ENCODE measurements at places on chromosomes 16 and 17.

- DNase-seq, result no peak
These were observed 23.3 kb upstream of the ERCC4 start for GRCh38 chr16:13896543-13897182.

- DNase-seq, result no peak
These were observed 319.3 kb downstream of the CPPED1 start for GRCh38 chr16:12484426-12484825.

DNA sequence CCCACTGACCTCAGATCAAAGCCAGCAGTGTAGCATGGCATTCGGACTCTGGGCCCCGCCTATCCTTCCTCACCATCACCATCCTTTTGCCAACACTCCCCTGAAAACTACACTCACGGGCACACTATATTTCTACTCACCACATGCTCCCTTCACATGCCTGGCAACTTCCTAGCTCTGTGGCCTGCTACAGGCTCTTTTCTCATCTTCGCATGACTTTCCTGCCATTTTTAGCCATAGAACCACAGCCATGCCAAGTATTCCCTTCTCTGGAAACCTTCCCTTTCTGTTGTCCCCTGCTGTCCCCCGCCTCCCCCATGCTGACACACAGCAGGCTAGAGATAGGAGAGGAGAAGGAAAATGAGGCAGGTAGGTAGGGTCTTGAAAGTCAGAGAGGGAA is 45.5 kb upstream of the MMP2 start:
- DNase-seq, result no peak

DNA sequence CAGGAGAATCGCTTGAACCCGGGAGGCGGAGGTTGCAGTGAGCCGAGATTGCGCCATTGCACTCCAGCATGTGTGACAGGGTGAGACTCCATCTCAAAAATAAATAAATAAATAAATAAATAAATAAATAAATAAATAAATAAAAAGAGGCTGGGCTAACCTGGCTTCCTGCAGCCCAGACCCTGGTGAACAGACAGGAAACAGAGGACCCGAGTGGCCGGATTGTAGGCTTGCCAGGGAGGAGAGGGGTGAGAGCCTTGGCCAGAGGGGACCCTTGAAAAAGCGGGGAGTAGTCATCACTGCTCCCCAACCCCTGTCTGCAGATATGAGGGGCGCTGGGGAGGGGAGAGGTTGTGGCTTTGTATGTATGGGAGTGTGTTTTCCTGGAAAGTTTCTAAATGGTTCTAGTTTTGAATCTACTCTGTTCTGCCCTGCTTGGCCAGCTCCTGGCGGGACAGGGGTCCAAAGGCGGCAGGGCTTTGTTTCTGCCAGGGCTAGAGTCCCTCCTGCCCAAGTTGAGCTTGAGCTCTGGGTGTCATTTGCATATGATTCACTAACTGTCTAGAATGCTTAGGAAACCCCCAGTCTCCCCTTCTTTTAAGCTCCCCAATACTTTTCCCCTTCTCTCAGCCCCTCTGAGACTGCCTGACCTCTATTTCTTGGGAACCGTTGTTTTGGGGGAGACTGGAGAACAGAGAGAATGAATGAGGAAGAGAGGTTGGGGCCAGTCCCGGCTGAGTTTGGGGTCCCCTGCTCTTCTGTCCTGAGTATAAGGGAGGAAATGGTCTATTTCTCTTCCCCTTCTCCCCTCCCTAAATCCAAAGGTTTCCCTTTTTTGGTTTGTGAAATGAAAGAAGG is 16.4 kb downstream of the RARA start:
- no peak for DNase-seq

DNA sequence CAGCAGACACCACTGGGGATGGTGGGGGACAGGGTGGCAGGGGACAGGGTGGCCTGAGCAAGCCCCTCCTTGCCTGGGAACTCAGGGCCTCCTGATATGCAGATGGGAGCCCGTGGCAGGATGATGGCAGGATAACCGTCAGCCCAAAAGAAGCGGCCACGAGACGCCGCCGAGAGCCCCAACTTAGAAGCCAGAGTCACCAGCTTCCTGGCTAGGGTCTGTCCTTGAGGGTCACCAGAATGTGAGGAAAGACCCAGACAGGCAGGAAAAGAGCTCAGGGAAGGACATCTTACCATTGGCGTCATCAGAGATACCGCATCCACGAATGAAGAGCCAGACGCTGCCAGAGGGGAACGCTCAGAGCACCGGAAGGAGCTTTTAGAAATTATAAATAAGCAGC is 19.4 kb downstream of the RAB40C start:
- no peak for DNase-seq

DNA sequence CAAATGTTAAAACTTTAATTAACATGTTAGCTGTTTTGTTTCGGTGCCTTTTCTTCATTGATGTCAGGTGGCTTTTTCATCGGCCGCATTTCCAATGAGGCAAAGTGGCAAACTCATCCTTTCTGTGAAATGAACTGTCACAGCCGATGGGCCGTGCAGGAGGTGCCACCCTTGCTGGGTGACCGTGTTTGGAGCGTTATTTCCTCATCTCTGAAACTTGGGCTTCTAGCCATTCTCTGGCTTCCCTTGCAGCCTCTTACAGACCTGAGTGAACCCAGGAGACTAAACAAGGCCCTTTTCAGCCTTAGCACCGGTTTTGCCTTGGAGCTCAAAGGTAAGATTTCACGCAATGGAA is 42.2 kb upstream of the PRSS54 start:
- DNase-seq, result no peak

DNA sequence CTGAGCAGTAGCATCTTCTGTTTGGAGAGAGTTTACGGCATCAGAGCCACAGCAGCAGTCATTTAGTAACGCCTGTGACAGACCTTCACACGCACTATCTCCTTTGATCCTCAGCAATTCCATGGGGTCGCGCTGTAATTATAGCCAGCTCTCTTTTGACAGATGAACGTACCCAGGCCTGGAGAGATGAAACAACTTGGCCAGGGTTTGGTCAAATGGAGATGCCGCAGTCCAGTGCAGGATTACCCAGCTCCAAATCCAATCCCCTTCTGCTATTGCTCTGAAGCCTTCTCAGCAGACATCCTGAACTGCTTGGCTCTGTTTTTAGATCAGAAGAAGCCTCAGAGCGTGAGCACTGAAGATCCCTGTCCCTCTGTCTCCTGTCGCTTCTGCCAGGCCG is 83.9 kb downstream of the SOX9 start:
- no peak for DNase-seq

DNA sequence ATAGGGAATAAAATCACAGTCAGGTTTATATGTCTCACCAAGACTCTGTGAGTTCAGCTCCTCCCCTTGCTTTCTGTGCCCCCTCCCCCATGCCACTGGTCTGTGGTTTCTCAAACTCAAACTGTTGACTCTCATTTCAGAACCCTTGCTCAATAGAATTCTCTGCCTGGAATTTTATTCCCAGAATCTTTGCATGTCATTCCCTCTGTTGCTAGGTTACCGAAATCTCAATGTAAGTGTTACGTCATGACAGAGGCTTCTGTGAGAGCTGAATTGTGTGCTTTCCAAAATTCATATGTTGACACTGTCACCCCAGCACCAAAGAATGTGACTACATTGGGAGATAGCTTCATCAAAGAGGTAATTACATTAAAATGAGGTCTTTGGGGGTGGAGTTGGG is 1938.8 kb downstream of the TP53TG3F start:
- no peak for DNase-seq

DNA sequence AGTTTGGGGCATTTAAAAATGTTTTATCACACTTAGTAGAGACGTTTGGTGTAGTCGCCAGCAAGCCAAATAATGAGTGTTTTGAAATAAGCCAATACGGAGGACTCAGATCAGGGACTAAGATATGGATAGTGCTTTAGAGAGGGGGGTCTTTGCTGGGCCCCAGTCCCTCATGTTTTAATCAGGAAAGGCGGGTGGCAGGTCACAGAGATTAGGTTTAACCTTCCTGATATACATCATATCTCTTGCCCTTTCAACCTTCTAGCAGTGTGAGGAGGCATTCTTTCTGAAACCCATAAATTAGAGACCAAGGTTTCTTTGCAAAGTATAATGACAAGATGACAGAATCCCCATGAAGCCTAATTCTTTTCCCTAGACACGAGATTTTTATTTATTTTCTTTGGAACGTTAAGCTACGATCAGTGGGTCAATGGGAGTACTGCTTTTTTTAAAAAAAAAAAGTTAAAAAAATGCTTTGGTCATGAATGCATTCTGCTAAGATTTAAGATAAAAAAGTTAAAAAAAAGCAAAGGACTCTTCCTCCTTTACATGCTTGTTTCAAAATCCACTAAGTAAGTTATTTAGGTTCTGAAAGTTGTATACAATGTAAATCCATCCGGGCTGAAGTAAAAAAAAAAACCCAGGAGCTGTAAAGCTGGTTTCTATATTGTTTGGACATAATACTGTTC is 572.1 kb upstream of the SALL1 start:
- DNase-seq, result no peak

DNA sequence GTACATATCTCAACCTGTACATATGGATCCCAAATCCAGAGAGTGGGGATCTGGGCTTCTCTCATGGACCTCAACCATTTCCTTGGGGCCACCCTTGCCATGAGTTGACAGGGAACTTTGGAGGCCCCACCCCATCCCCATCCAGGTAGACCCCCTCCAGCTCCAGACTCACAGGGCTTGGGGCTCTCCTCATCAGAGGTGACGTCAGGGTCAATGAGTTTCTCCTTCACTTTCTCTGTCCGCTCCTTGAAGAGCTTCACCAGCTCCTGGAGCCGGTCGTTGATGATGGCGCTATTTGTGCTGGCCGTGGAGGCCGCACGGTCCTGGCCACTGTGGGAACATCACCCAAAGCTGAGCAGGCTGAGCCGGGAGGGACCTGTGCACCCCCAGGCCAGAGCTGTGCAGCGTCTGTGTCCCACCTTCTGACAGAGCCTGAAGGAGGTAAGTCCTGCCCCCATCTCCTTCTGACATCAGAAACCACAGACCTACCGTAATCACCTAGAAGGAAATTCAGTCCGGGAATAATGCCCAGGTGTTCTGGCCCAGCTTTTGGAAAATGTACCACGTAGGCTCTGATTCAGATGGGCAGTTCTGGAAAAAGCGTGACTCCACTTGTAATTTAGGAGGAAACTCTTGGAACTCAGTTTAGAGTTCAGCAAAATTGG is 50.6 kb downstream of the CNGB1 start:
- DNase-seq, result no peak
